ENCODE measurements at places on chromosomes 11 and 22.

DNA sequence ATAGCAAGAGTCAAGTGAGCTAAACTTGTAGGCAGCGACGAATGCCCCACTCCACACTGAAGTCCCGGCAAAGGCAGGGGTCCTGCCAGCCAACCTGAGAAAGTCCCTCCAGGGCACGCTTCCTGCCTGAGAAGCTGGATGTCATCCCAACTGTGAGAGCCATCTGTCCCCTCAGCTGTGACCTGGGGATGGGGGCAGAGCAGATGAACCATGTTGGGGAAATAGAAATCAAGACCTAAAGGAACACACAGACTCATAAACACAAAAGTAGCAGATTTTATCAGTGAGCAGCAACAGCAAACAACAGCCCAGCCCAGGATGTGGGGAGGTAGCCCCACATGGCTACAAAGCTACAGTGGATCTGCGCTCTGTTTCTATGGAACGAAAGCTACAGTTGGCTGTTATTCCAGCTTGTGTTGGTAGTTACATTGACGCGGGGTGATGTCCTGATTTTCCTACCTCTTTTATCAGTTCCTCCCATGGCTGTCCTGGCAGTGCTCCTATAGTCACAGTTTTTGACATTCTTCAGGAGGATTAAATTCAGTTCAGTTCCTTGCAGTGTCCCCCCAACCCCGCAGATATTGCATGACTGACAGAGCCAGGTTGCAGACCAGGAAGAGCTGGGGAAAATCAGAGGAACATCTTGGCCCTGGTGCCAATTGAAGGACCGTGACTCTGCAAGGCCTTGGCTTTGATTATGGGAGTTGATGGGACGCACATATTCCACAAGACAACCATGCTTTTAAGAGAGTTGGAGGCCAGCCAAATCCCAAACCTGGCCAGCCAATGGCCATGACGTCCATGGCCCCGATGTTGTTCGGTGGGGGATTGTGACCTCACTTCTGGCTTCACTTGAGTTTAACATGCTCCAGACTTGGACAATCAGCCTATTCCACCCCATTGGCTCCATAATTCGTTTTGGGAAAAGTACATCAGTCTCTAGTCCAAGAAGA is 14.6 kb downstream of the MRGPRD start:
- no peak for DNase-seq

DNA sequence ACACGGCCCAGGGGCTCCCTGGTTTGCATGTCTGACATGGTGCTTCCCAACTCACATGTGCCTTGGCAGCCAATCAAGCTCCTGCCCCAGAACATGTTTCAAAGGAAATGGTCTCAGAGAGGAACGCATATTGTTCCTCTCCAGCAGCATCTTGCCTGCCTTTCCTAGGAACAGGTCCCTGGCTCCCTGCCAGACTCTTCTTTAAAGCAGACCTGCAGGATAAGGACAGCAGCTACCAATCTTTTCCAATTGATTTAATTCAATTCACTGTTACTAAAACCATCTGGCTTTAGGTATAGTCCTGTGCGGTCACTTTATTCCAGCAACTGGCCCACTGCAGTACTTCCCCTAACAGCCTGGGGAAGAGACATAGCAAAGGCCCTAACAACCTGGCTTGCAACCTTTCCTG is 79.9 kb downstream of the AMBRA1 start:
- DNase-seq = no peak

- no peak for DNase-seq
These were observed 9.6 kb downstream of the SERPINH1 start for GRCh38 chr11:75571625-75572024.

GRCh38 chr11:128484172-128484571 is 103.2 kb downstream of the ETS1 start:
- DNase-seq = no peak

DNA sequence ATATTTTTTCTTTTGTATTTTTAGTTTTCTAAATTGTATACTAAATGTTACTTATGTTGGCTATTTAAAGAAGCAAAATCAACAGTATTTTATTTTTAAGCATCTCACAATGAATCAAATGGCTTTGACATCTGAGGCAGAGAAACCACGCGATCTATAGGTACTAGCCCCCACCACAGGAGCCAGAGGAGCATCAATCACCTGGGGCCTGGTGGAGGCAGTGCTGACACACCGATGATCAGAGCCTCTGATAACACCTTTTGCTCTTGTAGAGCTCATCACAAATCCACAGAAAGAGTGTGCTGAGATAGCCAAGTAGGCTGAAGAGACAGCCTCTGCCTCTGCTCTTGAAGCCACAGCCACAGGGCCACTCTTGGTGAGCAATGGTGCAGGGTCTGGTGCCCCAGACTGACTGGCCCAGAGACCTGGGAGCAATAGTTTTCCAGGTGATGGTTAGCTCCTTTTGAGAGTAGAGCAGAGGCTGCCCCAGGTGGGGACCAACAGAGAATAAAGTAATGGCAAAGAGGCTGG is 25.2 kb downstream of the HIRA start:
- no peak for DNase-seq

GRCh38 chr11:22431106-22431505 is 92.9 kb downstream of the SLC17A6 start:
- DNase-seq = no peak

DNA sequence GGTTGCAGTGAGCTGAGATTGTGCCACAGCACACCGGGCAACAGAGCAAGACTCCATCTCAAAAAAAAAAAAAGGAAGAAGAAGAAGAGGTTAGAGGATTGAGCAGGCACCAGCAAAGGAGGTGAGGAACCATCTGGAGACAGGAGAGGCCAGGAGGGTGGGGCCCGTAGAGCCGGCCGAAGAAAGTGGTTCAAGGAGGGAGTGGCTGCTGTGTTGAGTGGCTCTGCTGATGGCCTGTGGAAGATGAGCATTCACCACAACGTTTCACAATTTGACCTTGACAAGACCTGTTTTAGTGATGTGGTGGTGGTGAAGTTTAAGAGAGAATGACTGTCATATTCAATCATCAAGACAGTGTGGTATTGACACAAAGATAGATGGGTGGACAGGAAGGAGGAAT is 6.8 kb upstream of the CTSD start:
- DNase-seq = no peak

- DNase-seq = no peak
These were observed 24.0 kb downstream of the CD5 start for GRCh38 chr11:61126256-61126655.

DNA sequence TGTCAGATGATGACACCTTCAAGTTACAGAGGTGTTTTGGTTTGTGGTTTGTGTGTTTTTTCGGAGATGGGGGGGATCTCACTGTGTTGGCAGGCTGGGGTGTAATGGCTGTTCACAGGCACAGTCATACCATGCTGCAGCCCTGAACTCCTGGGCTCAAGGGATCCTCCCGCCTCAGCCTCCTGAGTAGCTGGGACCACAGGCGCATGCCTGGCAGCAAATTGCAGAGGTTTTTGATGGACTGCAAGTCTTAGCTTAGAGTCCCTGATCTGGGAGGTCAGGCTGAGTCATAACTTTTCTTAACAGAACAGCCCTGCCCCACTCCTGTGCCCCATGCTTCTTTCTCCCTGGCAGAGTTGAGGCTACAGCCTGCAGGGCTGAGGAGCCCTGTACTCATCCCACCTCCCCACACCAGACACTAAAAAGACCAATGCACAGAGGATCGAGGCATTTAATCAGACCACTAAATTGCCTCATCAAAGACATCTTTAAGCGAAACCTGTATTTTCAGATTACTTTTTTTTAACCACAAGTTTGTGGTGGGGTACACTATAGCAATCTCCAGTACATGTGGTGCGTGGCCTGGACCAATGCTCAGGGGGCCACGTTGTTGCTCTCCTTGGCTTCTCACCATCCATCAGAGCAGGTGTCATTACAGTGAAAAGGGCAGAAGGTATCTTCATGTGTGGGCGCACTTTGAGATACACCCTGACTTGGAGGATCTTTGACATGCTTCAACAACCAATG is 17.1 kb upstream of the ADORA2A start:
- no peak for DNase-seq

- peak; percentile 40 for DNase-seq
These were observed 388 bp downstream of the TMEM121B start for GRCh38 chr22:17120711-17121232.

GRCh38 chr11:32087597-32087996 is 3.3 kb upstream of the RCN1 start:
- no peak for DNase-seq

- no peak for DNase-seq
These were observed 17.8 kb downstream of the CHORDC1 start for GRCh38 chr11:90204832-90205646.

- no peak for DNase-seq
These were observed 98.0 kb downstream of the SHANK2 start for GRCh38 chr11:71154261-71154805.

DNA sequence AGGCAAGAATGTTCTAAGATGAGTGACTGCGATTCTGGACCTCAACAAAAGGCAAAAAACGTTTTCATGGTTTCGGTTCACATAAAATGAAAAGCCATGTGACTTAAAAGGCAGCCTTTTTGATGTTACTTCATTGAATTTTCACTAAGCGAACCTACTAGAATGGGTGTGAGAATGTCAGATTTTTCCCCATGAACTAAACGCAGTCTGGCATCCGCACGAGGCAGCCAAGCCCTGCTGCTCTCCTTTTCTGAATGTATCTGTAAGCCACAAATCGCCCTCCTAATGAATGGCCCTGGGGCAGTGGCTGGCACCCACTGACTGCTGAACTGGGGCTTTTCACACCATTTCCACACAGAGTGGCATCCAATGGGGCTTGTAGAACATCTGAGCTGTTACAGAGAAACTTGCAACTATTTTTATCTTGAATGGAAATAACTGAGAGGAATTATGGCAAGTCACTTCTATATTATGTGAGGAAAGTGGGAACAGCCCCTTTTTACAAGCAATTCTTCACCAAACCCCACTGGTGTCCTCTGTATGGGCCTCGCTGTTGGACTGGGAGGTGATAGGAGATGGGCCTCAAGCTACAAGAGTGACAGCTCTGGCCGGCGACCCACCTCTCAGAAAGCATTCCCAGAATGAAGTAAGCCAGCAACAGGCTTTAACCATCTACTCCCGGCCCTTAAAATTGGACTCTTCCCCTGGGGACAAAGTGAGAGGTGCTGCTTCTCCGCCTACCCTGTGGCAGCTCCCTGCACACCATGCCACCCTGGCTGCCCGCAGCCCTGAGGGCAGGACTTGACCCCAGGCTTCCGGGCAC is 29.4 kb downstream of the PPP2R1B start:
- DNase-seq = no peak

DNA sequence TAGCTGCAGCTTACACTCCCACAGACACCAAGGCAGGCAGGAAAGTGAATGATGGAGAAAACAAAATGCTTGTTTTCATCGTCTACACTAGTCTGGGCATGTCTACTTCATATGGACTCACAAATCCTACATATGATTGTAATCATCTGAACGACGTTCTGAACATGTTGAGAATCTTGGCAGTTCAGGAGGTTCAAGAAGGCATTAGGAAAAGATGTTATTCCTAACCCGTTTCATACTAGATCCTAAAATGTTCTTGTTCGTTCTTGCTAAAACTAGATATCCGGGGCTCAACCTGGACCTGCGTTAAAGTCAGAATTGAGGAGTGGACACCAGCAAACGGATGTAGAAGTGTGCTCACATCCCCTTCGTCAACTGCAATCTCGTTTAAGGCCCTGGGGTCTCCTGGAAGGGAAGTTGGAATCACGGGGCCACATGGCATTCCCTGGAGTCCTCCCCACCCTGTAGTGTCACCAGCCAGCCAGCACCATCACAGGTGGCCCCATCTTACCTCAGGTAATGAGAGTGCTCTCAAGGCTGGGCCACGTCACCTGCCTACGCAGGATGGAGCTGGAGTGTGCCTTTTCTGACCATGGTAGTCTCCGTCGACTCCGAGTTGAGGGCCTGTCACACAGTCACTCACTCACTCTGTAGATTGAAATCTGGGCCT is 37.3 kb downstream of the C11orf58 start:
- DNase-seq = no peak

GRCh38 chr22:19818324-19819207 is 36.1 kb downstream of the GNB1L start:
- DNase-seq = no peak

DNA sequence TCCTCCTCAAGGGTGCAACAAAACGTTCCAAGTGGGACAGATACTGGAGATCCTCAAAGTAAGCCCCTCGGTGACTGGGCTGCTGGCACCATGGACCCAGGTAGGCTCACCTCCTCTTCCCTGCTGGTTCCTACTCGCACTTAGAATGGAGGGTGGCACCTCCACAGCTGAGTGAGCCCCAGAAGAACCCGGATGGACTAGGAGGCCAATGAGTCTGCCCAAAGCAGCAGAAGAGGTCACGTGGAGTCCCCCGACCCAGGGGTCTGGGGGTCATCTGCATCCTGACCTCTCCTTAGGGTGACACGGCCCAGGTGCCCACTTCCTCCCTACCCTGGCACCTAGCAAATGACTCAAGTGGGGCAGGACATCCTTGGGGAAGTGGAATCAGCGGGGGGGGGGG is 4.4 kb downstream of the APOL1 start:
- DNase-seq = no peak

DNA sequence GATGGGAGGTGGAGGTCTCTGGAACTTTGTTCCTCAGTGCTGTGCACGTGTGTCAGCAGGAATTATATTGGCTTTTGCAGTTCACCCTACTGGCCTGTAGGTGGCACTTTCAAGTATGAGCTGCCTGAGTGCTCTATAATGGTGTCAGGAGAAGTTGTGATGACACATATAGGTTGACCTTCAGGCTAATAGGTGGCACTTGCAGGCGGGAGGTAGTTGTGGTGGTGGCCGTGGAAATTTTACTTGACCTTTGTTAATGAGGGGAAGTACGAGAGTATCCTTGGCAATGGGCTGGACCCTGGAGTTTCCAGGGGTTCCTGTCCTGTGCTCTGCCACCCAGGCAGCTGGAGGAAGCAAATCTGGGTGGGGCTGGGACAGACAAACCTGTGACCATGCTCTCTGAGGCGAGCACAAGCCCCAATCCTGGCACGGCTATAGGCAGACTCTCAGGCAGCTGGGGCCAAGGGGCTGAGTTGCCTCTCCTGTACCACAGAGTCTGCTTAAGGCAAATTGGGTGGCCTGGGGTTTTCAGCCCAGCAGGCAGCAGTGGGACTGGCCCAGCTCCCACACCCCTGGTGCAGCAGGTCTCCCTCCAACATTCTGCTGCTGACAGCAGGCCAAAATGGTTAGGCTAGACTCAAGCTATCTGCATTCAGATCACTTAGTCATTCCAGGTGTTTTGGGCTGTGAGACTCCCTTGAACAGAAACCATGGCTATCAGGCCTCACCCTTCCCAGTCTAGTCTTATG is 147.5 kb upstream of the CTSC start:
- peak; percentile 22 for DNase-seq

Data from activated CD4-positive, alpha-beta T cell treated with anti-CD3 and anti-CD28 coated beads, Interleukin-2, amount 50 U/mL, for 4 hours (primary cell).